Frontal cortex (tissue), 4 donors: ENCODE measurements at places on chromosomes 3 and 15. TPM values are rescaled to one million over a fixed set of nuclear protein-coding genes. Genes with fewer than 3 reads are reported as not detected.

Gene TMEM42
- total RNA-seq = 5.3 TPM

DNA sequence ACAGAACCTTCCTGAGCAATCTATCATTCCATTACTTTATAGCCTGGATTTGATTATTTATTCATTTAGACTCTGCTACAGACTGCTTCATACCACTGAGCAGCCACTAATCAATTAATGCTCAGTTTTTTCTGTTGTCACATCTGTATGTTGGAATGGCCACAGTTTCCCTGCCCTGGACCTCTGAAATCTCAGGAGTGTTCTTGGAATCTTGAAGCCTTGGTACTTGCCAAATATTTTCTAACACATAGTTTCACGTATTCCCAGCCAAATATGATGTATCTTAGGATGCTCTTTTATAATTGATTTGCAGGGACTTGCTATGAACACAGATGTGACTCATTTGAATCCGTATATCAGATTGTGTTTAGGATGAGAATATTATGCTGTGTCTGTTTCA lies 225.8 kb downstream of the TAFA4 start:
- no peak for DNase-seq

- no peak for DNase-seq
Measured at GRCh38 chr15:64691896-64692565, 83.4 kb downstream of the RBPMS2 start.

Gene RAD18
- 11.8 TPM for total RNA-seq

Gene KIF15
- total RNA-seq = 6.9 TPM

Gene PDZRN3
- 45.7 TPM for total RNA-seq
